SK-N-DZ (cell line): ENCODE measurements at places on chromosomes 16 and 17.
A peak's percentile ranks its signal among the peaks of the same experiment; 100 is the strongest.

DNA sequence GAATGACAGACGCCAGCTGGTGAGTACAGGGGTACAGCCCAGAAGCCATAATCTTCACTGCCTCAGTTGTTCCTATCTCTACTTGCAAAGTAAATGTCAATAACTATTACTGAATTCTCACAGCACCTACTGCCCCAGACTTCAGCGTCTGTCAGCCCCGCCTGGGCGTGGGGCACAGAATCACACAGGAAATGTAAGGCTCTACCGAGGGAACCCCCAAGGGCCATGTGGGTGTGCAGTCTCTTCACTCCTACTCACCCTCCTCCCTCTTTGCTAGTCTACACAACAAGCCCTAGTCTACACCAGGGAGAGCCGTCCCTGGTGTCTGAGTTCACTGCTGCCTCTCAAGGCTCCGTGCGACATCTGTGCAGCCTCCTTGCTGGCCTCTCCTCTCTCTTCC lies 4.5 kb downstream of the NPTX1 start:
- no peak for DNase-seq

GRCh38 chr17:44556832-44557606 lies at the start of gene FZD2:
Gene FZD2 (plus strand): TSS chr17:44557484. CDS start chr17:44557689, 205 bp downstream.
- DNase-seq, result peak; percentile 98

GRCh38 chr16:84643674-84644073 lies 4.6 kb upstream of the KLHL36 start:
- no peak for DNase-seq

DNA sequence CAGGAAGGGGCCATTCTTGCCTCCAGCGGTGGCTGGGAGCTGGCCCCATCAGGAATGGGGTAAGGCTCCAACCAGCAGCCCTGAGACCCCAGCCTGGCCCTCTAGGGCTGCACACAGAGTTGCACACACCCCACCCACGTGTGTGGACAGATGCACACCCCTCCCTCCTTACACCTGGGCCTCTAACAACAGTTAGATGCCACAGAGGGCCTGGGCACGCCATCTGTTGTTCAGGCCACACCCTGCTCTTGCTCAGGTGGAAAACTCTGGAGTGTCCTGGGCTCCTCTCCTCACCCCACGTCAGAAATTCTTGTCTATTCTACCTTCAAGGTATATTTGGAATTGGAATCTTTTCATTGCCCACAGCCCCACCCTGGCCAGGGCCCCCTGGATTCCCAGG lies 13.3 kb upstream of the RAI1 start:
- no peak for DNase-seq

DNA sequence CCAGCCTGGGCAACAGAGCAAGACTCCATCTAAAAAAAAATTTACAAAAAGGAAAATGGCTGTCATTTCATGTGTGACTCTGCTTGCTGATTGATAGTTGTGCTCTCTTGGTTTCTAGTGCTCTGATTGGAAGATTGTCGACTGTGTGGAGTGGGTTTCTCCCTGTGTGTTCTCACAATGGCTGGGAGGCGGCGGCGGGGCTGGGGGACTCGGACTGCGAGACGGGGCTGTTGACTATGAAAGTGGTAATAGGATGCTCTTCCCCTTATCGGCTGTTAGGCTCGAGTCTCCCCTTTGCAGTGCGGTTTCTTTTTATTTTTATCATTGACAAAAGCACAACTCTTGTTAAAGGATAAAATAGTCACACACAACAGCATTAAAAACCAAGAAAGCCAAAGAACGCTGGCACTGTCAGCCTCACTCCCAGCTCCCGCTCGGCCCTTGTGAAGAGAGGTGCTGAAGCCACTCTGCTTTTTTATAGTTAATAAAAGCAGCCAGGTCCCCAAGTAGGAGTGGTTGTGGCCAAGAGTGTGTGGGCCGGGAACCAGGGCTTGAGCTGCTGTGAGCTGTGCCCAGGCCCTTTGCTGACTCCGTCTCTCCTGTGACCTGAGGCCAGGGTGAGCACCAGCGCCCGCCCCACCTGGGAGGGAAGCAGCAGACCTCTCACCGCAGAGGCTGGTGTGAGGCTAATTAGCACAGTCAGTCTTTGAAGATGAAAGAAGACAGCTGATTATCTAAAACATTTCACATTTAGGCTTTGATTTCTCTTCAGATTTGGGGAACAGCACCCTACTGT lies 36.5 kb downstream of the TBCD start:
- no peak for DNase-seq
